SHP77 (cell line): ENCODE measurements at places on chromosomes 7 and 10.

- no peak for DNase-seq
These were observed 804 bp downstream of the UNC5B start for GRCh38 chr10:71213127-71213621.

DNA sequence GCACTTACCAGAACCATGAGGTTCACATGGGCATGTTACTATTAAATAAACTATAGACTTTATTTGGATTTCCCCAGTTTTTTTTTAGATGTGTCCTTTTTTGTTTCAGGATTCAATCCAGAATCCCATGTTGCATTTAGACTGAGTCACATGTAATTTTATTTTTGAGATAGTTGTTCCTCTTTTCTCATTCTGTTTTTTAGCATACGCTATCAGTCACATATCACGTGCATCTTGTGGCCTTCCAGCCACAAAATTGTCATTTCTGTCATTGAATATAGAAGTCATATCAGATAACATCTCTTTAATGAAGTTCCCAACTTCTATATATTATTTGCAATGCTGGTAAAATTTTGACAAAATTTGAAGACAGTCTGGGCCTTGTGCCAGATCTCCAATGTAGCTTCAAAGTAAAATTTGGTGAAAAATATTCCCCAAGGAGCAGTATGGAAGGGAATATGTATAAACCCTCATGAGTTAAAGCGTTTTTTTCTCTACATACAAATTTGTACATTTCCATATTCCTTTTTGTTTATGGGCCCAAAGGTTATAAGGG is 132.3 kb upstream of the MKI67 start:
- no peak for DNase-seq

- no peak for DNase-seq
These were observed 127.0 kb downstream of the SRPK2 start for GRCh38 chr7:105261689-105262088.

DNA sequence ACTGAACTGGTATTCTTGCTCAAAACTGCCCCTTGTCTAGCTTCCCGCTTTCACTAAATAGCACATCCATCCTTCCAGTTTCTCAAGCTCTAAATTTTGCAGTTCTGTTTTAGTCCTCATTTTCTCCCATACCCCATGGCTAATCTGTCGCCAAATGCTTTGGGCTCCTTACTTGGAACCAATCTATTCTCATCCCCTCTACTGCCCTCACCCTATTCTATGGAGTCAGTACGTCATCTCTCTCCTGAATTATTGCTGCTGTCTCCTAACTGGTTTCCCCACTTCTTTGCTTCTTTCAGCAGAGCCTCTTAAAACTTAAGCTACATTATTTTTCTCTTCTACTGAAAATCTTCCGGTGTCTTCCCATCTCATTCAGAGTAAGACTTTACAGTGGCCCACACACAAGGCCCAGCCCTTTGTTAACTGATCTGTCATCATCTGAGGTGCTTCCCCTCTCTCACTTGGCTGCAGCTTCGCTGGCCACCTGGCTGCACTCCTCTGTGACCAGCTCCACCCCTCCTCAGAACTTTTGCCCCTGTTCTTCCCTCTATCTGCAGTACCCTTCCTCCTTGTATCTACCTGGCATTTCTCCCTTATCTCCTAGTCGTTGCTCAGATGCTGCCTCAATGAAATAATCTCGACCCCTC is 9.9 kb downstream of the STARD3NL start:
- no peak for DNase-seq

GRCh38 chr10:44517635-44518034 is 132.7 kb upstream of the CXCL12 start:
- peak; percentile 1 for DNase-seq

- no peak for DNase-seq
These were observed 14.0 kb upstream of the AKR1E2 start for GRCh38 chr10:4812046-4812445.
